Left lung (tissue), 14 donors: ENCODE measurements at places on chromosomes 4 and X. TPM values are rescaled to one million over a fixed set of nuclear protein-coding genes. Genes with fewer than 3 reads are reported as not detected.
A peak's percentile ranks its signal among the peaks of the same experiment; 100 is the strongest.

TMEM255A gene
- 1.0 TPM for total RNA-seq

- no peaks in the 10 kb centered on the region for H3K4me1 ChIP-seq
- DNase-seq, result no peak
- no peaks in the 10 kb centered on the region for H3K27me3 ChIP-seq
- no peak overlapping the region for H3K27ac ChIP-seq
- H3K36me3 ChIP-seq, result no peaks in the 10 kb centered on the region
- H3K4me3 ChIP-seq, result no peak overlapping the region
These were observed 1293.1 kb downstream of the PCDH19 start for GRCh38 chrX:99117011-99117410.

- peak overlapping the region; percentile 80 for H3K4me3 ChIP-seq
- no peaks in the 10 kb centered on the region for H3K4me1 ChIP-seq
- peak; percentile 78 for DNase-seq
- H3K27ac ChIP-seq, result peak overlapping the region; percentile 96
- no peaks in the 10 kb centered on the region for H3K27me3 ChIP-seq
These were observed 657 bp upstream of the ANKRD50 start for GRCh38 chr4:124713185-124713592.

DNA sequence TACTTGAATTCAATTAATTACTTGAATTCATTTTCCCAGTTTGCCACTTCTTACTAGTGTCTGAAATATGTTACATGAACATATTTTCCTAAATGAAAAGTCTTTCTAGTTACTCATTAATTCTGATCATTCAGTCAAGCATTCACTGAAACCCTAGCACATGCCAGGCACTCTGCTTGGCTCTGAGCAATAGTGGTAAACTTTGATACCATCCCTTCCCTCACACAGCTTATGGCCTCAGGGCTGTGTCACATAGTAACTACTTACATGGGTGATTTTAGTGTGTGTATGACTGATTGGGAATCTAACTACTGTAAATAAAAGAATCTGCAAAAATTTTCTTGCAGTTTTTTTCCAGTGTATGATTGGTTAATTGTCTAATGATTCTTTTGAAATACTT lies 32.7 kb downstream of the METAP1 start:
- no peaks in the 10 kb centered on the region for H3K27me3 ChIP-seq
- peaks cover 3% of the 10 kb centered on the region for H3K36me3 ChIP-seq
- H3K27ac ChIP-seq, result no peak overlapping the region
- DNase-seq, result no peak
- no peak overlapping the region for H3K4me3 ChIP-seq

- H3K4me3 ChIP-seq, result peak overlapping the region; percentile 30
- H3K27me3 ChIP-seq, result no peaks in the 10 kb centered on the region
- peak overlapping the region; percentile 82 for H3K27ac ChIP-seq
- no peaks in the 10 kb centered on the region for H3K36me3 ChIP-seq
These were observed 536 bp downstream of the SH3BGRL start for GRCh38 chrX:81202456-81202819.

DDIT4L gene
- 0.52 TPM for total RNA-seq

GRCh38 chr4:61782133-61782532 lies 582.0 kb downstream of the ADGRL3 start:
- H3K27me3 ChIP-seq, result no peaks in the 10 kb centered on the region
- DNase-seq, result peak; percentile 14
- no peaks in the 10 kb centered on the region for H3K4me1 ChIP-seq

GRCh38 chr4:171588051-171588545 lies 225.1 kb upstream of the GALNTL6 start:
- H3K4me1 ChIP-seq, result no peaks in the 10 kb centered on the region
- no peak for DNase-seq
- H3K27me3 ChIP-seq, result no peaks in the 10 kb centered on the region
- no peak overlapping the region for H3K27ac ChIP-seq
